M059J (cell line): ENCODE measurements at places on chromosomes 16 and 17. TPM values are rescaled to one million over a fixed set of nuclear protein-coding genes. Genes with fewer than 3 reads are reported as not detected.

GRCh38 chr17:41390411-41390938 is 6.9 kb downstream of the KRT31 start:
- DNase-seq, result no peak

DNA sequence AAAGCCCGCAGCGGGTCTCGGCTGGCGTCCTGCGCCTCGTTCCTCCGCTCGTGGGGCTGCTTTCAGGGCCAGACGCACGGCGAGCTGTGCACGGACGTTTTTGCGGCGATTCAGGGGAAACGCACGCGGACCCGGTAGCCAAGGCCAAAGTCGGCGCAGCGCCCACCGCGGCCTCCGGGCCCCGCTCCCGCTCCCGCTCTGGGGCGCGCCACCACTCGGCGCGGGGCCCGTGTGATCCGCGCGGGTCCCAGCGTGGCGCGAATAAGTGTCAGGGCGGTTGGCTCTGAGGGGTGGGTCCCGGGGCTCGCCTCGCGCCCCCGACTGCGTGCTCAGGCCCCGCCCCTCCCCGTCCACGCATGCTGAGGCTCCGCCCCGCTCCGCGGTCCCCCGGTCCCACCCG is 694 bp upstream of the TBCD start:
- DNase-seq, result no peak

DNA sequence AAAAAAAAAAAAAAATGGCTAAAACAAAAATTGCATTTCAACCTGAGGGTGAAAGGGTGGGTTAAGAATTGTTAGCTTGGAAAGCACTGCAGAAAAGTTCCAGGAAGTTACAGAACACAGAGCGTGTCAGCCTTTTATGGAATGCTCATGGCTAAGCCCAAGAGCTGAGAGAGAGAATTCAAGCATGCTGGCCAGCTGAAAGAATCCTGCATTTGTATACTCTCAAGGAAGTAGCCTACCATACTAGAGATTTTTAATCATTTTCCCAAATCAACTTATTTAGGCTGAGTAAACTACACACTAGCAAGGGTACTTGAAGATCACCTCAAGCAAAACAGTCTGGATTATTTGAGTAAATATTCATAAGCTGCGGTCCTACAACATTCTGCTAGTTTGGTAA is 153.9 kb downstream of the KCNJ2 start:
- no peak for DNase-seq

DNA sequence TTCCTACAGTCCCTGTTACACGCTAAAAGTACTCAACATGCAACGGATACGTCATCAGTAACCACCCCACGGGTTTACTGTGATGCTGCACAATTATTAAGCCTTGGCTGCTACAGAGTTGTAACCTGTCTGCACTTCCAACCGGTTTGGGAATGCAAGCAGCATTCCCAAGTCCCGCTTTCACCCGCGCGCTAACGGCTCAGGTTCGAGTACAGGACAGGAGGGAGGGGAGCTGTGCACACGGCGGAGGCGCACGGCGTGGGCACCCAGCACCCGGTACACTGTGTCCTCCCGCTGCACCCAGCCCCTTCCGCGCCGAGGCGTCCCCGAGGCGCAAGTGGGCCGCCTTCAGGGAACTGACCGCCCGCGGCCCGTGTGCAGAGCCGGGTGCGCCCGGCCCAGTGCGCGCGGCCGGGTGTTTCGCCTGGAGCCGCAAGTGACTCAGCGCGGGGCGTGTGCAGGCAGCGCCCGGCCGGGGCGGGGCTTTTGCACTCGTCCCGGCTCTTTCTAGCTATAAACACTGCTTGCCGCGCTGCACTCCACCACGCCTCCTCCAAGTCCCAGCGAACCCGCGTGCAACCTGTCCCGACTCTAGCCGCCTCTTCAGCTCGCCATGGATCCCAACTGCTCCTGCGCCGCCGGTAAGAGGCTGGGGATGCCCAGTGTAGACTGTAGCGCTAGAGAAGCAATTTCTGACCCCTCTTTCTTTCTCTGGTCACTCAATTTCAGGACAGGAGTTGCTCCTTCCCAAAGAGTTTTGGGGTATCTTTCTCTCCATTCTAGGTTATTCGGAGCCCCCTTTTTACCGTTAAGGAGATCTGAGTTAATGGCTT is at the start of gene MT2A:
TSS of gene MT2A (plus strand) at position 542 of the 833 bp plus-strand sequence. CDS start at position 614, 72 bp downstream.
- peak; percentile 97 for DNase-seq

GRCh38 chr16:84749815-84750214 is 50.0 kb downstream of the USP10 start:
- no peak for DNase-seq

DNA sequence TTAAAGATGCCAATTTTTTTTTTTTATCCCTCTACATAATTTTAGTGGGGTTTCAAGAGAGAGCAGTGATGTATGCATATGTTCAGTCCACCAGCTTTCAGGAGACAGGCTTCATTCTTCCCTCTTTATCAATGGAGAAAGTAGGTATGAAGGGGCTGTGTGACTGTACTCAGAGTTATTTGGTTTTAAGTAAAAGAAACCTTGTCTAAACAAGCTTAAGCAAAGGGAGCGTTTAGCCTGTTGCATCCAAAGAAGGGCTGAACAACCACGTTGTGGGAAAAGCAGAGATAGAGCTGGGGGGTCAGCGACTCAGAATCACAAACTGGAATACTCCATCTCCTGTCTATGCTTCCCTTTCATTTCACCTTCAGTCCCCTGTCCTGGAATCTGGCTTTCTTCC is 50.4 kb upstream of the HAS3 start:
- no peak for DNase-seq

GRCh38 chr16:8729779-8730334 is 55.4 kb downstream of the ABAT start:
- no peak for DNase-seq

- no peak for DNase-seq
Observed at GRCh38 chr17:40824015-40824832, 1.8 kb upstream of the KRT10 start.

- no peak for DNase-seq
Observed at GRCh38 chr17:78795861-78796516, 13.9 kb upstream of the CYTH1 start.

- no peak for DNase-seq
Observed at GRCh38 chr16:48612611-48613010, 2.6 kb upstream of the N4BP1 start.

RPRML gene
- not detected in 2 replicates for total RNA-seq

GJD3 gene
- total RNA-seq, result not detected in 2 replicates
